Dermis microvascular lymphatic vessel endothelial cell (primary cell): ENCODE measurements at places on chromosomes 4 and X. TPM values are rescaled to one million over a fixed set of nuclear protein-coding genes. Genes with fewer than 3 reads are reported as not detected.

VCX3A gene
- not detected in 2 replicates for total RNA-seq

MCUB gene
- total RNA-seq, result 36.5 and 54.3 TPM in 2 replicates

RNF128 gene
- total RNA-seq, result 0.13 TPM in 1 of 2 replicates, not detected in the other

ARMCX2 gene
- 29.7 and 51.2 TPM in 2 replicates for total RNA-seq

MAOB gene
- 0.13 TPM in 1 of 2 replicates, not detected in the other for total RNA-seq

IL9R gene
- total RNA-seq, result under 0.01 TPM in 2 replicates

CETN2 gene
- total RNA-seq, result 14.4 and 17.3 TPM in 2 replicates

BRS3 gene
- total RNA-seq, result not detected in 2 replicates

NPY5R gene
- not detected in 2 replicates for total RNA-seq

UGDH gene
- 24.9 and 36.1 TPM in 2 replicates for total RNA-seq

TKTL2 gene
- total RNA-seq, result not detected in 2 replicates

GDI1 gene
- 27.0 and 43.0 TPM in 2 replicates for total RNA-seq

INTU gene
- 1.0 and 1.5 TPM in 2 replicates for total RNA-seq

HOPX gene
- 1.5 and 7.6 TPM in 2 replicates for total RNA-seq
